CD4-positive, CD25-positive, alpha-beta regulatory T cell (primary cell): ENCODE measurements at places on chromosomes 7 and 10.

DNA sequence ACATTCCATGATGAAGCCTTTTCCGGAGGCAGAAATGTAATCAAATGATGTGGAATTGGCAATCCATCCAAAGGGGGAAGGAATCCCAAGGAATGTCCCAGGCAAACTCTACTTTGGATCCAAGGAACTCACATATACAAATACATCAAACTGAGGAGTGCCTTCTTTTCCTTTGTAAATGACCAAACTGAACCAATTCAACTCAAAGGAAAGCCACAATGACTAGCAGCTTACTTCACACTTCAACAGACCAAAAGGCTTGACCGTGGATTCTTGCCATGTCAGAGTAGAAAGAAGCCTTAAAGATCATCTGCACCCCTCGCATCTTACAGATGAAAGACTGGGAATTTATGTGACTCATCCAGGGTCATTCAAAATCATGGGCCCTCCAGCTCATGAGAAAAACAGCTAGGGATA lies 79.7 kb upstream of the MACROH2A2 start:
- no peak for DNase-seq

DNA sequence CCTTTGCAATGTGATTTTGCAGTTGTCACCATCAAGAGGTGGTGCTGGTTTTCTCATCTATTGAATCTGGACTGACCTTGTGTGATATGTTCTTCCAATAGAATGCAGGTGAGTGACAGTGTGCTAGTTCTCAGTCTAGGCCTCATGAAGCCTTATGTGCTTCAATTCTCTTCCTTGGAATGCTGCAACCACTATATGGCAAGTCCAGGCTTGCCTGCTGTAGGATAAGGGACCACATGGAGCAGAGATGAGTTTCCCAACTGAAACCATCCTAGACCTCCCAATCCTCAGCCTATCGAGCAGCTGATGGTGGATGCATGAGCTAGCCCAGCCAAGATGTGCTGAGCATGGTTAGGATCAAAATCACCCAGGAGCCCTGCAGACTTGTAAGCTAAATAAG lies 32.6 kb upstream of the ARHGAP21 start:
- DNase-seq, result no peak

DNA sequence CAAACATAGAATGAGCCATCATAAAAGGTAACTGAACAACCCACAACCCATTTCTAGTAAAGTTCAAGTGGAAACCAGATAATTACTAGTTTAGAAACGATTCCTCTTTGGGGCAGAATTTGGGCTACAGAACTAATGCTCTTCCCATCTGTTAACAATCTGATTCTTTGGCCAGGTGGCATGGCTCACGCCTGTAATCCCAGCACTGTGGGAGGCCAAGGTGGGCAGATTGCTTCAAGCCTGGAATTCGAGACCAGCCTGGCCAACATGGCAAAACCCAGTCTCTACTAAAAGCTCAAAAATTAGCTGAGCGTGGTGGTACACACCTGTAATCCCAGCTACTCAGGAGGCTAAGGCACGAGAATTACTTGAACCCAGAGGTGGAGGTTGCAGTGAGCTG lies 18.5 kb downstream of the CYP51A1 start:
- no peak for DNase-seq

- no peak for DNase-seq
Observed at GRCh38 chr7:93943816-93944540, 22.4 kb downstream of the GNG11 start.

GRCh38 chr7:151212626-151213025 lies 2.3 kb upstream of the H2BK1 start:
- no peak for DNase-seq

- no peak for DNase-seq
Observed at GRCh38 chr10:97895084-97895483, 45.4 kb downstream of the GOLGA7B start.
